ENCODE measurements at places on chromosomes 3 and 15. TPM values are rescaled to one million over a fixed set of nuclear protein-coding genes. Genes with fewer than 3 reads are reported as not detected.

SPESP1 gene
- 0.98 TPM for total RNA-seq

GRCh38 chr15:87481126-87481525, 775.4 kb downstream of the NTRK3 start:
- no peak for DNase-seq

GRCh38 chr3:15541371-15541770, 19.9 kb upstream of the COLQ start:
- DNase-seq, result no peak

DNA sequence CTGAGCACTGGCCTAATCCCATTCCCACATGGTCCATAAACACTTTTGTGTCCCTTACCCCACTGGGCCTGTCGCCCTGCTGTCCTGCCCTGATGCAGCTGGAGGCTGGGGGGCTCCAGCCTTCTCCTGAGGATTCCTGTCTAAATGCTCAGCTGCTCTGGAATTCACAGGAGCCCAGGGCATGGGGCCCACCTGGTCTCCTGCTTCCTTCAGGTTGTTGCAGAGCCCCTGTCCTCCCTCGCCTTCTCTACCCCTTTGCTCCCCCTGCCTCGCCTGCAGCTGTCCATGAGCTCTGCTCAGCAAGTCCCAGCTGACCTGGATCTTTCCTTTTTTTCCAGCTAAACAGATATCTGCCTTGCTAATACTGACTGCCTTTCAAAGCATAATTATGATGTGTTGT, 286.9 kb downstream of the XXYLT1 start:
- no peak for DNase-seq
